ENCODE measurements at places on chromosomes 6 and 20.

GRCh38 chr6:45031601-45032000 lies 296.5 kb upstream of the RUNX2 start:
- DNase-seq = no peak

GRCh38 chr6:56832225-56832624 lies 122.7 kb upstream of the BEND6 start:
- DNase-seq = no peak

DNA sequence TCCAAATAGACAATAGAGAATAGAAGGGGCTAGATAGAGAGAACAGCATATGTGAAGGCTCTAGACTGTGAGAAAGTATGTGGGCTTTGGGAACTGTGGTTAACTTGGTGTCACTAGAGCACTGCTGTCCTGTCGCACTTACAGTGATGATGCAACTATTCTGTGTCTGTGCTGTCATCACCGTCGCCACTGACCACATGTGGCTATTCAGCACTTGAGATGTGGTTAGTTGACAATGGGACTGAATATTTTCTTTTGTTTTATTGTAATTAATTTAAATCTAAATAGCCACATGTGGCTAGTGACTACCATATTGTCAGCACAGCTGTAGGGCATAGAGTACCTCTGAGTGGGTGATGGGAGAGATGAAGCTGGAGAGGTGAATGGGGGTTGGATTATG lies 39.0 kb upstream of the IFNGR1 start:
- DNase-seq = no peak

GRCh38 chr20:19021406-19022117 lies 190.9 kb upstream of the SLC24A3 start:
- DNase-seq = no peak

- no peak for DNase-seq
These were observed 1.4 kb upstream of the TXNDC5 start for GRCh38 chr6:7912024-7912423.

GRCh38 chr20:56630086-56630493 lies 984 bp downstream of the TFAP2C start:
- DNase-seq = no peak

- DNase-seq = no peak
These were observed 397 bp downstream of the PEDS1 start for GRCh38 chr20:50153153-50153499.

GRCh38 chr6:165091121-165091785 lies 218.2 kb downstream of the C6orf118 start:
- no peak for DNase-seq

- no peak for DNase-seq
These were observed 49.8 kb upstream of the ADGRG6 start for GRCh38 chr6:142251930-142252445.

GRCh38 chr6:100461917-100462705 lies 2.6 kb downstream of the SIM1 start:
- DNase-seq = no peak

All from SK-N-DZ (cell line).